ENCODE measurements at places on chromosomes 12 and 14.

DNA sequence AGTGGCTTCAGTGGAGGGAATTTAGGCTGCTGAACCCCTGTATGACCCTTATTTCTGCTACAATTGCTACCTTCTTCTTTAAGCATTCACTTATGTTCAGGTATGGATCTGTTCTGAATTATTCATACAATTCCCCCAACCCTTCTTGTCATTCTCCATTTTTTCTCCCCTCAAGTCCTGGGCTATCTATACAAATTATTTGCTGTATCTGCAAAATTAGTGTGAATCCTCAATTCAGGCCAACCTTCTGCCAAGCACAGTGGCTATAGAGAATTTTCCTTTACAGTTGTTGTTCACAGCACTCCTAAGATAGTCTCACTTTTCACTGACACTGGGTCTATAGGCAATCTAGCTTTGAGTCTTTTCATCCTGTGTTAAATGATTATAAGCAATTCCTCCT, 119.2 kb upstream of the CNTN1 start:
- no peak for DNase-seq

DNA sequence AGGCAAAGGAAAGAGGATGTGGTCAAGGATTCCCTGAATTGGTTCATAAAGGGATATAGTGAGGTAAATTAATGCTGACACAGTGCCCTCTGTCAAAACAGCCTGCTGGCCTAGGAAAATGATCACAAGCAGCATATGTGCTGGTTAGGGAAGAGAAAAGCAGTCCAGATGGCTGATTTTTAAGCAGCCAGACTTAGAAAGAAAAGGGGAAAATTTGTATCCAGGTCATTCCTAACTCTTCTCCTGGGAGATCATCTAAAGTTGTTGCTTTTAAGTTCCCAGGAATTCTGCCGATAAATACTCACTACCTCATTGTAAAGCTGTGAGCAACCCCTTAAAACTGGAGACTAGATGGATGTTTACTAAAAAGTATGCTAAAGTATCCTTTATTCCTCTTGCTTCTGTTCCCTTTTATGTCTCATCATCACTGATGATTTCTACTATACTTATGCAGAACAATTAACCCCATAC, 46.4 kb upstream of the CNOT2 start:
- no peak for DNase-seq

DNA sequence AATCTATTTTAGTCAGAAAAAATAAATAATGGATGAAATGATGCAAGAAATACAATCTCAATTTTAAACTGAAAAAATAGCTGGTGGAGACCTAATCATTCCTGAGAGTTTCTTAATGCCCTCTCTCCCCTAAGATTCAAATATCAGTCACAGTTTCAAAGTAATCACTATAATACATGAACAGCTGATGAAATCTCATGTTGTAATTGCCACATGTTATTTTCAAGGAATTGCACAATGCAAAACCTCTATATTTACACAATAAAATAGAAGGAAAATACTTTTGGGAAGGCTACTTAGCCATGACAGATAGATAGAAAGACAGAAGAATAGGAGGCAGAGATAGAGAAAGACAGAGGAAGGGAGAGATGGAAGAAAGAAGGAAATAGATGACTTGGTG, 18.2 kb downstream of the IFNG-AS1 start:
- no peak for DNase-seq

- DNase-seq: no peak
These were observed 118.9 kb downstream of the C12orf75 start for GRCh38 chr12:105449431-105449830.

DNA sequence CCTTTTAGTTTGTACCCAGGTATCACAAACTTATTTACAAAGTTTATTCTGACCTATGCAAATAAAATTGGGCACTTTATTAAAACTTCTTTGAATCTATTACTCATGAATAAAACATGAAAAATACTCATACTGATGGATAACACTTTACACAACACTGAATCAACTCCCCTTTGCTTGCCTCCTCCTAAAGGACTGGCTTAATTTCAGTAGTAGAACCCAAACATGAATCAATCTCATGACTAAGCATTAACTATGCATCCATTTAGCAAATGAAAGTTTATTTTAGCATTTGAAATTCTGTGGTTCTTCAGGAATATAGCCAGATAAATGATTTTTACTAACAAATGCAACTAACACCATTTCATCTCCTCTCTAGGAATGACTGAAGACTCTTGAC, 32.4 kb downstream of the DENND5B start:
- no peak for DNase-seq

GRCh38 chr12:98355322-98355721, 160.1 kb upstream of the TMPO start:
- peak; percentile 8 for DNase-seq

Measured in urothelium cell line (cell line).